ENCODE measurements at places on chromosomes 7 and 10.

GRCh38 chr7:100837099-100837836, 9.9 kb upstream of the EPHB4 start:
- peak; percentile 76 for DNase-seq

GRCh38 chr7:16515785-16516685, 10.6 kb upstream of the LRRC72 start:
- no peak for DNase-seq

DNA sequence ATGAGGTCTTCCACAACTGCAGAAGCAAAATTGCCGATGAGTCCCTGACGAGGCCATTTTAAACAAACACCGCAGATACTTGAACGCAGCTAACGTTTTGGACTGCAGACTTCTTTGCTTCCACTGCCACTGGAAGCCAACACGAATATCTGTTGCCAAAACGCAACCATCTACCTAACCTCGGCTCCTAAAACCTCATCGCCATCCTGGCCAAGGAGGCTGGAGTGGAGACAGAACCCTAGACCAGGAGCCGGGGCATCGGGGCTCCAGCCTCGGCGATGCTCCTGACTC, 493 bp downstream of the WDR91 start:
- no peak for DNase-seq

GRCh38 chr10:124685261-124685660, 58.9 kb downstream of the FAM53B start:
- DNase-seq: no peak

- DNase-seq: no peak
Observed at GRCh38 chr7:11127988-11128387, 154.3 kb downstream of the PHF14 start.

DNA sequence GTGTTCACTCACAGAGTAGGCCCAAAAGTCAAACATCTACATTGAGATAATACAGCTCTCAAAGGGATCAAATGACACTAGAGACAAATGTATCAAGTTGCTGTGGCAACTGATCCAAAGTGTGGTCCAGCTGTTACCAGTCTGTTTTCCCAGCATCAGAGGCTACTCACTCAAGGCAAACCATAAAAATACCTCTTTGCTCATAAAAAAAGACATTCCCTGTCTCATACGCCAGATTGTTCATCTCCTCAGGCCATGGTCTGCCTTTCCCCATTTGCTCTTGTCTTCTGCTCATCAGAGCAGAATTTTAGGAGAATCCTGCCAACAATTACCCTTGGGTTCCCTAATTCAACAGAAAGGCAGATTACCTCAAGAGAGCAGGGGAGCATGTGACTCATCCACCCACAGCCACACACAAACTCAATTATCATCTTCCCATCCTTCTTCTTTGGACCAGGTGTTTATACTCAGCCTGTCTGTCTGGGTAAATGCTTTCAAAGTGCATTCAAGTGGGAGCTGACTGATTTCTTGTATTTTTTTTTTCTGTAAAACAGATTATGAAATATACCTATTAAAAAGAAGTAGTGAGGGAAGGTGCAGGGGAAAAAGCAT, 226.5 kb upstream of the HPS1 start:
- DNase-seq: no peak

GRCh38 chr10:72616716-72617115, 9.2 kb downstream of the MICU1 start:
- DNase-seq: no peak

- DNase-seq: no peak
Observed at GRCh38 chr10:1019362-1019761, 6.3 kb downstream of the IDI2 start.

DNA sequence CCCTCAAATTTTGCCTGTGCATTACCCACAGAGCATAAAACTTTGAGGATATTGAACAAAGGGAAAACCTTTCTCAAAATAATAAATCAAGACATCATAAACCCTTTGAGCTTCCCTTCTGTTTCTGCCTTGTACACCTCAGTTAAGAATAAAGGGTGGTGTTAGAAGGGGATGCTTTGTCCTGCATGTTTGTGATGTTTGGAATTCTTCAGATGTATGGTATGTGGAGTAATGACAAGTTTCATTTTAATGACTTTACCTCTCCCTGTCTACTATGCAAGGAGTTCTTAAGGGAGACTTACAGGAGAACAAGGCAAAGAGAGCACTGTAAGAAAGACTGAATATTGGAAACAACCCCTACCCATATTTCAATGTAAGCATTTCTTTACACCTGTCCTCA, 99.2 kb downstream of the HECW1 start:
- DNase-seq: no peak

- DNase-seq: no peak
Observed at GRCh38 chr10:99497343-99498025, 35.3 kb upstream of the NKX2-3 start.

DNA sequence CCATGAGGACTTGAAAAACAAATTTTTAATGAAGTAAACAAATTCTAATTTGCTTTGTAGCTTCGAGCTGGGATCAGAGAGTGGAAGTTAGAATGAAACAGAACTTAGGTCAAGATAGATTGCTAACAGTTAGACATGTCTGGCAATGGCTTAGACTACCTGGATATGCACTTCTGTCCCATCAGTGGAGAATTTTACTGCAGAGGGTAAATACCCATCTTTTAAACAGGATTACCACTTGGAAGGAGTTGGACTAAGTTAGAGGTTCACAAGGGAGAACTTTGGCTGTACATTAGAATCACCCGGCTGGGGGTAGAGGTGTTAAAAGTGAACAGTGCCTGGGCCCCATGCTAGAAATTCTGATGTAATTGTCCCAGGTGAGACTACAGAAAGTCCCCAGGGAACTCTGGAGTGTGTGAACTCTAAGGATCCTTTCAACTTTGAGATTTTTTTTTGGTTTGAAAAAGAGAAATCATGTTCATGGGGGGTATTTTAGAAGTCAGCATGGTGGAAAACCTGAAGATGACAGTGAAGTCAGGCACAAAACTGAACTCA, 35.5 kb downstream of the ENTPD1 start:
- no peak for DNase-seq

GRCh38 chr10:6588845-6589244, 8.8 kb upstream of the PRKCQ start:
- DNase-seq: no peak

DNA sequence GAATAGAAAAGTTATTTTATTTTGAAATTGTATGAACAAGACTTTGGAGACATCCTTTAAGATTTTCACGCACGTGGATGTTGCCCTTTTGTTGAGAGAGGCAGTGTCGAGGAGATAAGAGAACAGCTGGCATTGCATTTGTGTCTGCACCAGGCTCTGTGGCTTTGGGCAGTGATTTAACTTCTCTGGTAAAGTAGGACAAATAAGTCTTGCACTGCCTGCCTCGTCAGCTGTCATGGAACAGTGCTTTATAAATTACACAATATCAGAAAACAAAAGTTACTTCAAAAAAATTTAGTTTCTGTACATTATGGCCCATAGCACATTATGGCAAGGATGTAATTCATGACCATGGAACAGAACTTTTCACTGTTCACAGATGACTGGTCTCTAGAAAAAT, 20.1 kb downstream of the SNX10 start:
- no peak for DNase-seq

DNA sequence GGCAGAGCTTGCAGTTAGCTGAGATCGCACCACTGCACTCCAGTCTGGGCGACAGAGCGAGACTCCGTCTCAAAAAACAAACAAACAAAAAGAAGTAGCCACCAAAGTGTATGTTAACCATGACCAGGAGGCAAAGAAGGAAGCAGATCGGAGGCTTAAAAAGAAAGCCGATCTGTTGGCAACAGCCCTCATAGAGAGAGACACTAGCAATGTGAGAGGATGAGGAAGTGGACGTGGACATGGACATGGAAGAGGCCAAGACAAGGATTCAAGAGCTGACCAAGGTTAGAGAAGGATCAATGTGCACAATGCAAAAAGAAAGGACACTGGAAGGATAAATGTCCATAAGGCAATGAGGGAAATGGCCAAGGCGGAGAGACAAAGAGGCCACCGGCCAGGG, 14.9 kb upstream of the ADCK2 start:
- no peak for DNase-seq
